ENCODE measurements at places on chromosomes 4 and X.

DNA sequence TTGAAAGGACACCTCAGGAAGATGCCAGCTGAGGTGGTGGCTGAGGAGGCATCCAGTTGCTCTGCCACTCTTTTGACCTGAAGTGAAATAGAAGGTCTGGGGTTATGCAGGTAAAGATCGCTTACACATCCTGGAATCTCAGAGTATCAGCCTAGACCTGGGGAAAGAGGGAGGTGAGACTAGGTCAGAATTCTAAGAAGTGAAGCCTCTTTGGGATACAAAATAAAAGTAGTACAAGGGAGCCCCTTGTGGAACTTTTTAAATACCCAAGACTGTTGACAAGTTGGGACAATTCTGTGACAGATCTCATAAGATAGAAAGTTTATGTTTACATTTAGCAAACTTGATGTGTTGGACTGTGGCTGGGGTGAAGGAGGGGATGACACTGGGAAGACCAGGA is 263.1 kb downstream of the SPRY1 start:
- peak; percentile 29 for DNase-seq

- DNase-seq, result no peak
These were observed 665 bp downstream of the PSMD10 start for GRCh38 chrX:108090491-108091263.

GRCh38 chr4:10085386-10085785 is 31.2 kb downstream of the WDR1 start:
- no peak for DNase-seq

- DNase-seq, result no peak
These were observed 577.9 kb upstream of the ZFP42 start for GRCh38 chr4:187417721-187418120.

DNA sequence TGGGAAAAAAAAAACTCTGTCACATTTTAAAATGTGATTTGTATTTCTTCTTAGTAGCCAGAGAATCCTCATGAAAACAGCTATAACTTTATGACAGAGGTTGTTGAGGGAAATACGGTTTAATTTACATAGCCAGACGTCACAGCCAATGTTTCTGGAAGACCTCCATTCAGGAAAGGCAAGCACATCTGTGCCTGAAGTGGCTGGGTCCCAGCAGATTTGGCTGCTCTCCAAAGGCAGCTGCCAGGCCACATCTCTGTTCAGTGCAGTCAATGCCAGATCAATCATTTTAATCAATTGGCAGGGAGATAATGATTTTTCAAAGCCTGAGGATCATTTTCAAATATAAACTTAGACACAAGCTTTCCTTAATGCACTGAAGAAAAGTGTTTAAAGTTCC is 86.5 kb upstream of the ZIC3 start:
- no peak for DNase-seq

GRCh38 chr4:175790083-175790482 is 22.0 kb downstream of the GPM6A start:
- DNase-seq, result no peak

DNA sequence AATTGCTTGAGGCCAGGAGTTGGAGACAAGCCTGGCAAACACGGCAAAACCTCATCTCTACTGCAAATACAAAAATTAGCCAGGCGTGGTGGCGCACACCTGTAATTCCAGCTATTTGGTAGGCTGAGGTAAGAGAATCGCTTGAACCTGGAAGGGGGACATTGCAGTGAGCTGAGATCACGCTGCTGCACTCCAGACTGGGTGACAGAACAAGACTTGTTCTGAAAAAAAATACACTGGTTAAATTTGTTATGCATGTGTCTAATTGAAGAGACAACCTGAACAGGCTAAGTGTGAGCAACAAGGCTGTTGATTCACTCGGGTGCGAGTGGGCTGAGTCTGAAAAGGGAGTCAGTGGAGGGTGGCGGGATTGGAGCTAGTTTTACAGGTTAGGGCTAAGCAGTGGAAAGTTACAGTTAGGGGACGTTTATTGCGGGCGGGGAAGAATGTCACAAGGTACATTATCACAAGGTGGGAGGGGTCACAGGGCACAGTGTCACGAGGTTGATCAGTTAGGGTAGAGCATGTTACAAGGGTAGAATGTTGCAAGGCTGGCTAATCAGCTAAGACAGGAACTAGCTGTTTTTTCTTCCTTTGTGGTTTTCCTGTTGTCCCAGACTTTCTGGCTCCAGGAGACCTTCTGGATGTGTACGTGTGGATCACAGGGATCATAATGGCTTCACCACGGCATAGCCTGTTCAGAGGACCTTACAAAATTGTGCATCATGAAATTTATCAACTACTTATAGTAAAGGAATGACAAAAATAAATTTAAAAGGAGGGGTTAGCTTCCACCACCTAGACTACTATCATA is 115.8 kb downstream of the NAA11 start:
- DNase-seq, result peak; percentile 46

GRCh38 chrX:155874571-155875244 is 6.4 kb upstream of the VAMP7 start:
- DNase-seq, result no peak

- DNase-seq, result no peak
These were observed 28.7 kb downstream of the MAPK10 start for GRCh38 chr4:86330961-86331742.

DNA sequence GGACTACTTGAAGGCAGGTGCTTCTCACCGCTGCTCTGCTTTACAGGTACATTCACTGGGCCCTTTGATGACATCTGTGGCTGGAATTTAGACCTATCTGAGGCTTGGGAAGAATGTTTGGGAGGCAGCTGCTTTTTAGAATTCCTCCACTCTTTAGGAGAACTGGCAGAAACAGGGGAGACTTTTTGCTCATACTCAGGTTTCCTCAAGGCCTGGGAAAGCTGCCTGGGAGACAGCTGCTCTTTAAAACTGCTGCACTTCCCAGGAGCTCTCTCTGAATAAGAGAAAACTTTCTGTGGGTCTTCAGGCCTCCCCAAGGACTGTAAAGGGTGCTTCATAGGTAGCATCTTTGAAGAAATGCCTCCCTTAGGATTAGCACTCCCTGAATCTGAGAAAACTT is 14.3 kb downstream of the CT47C1 start:
- DNase-seq, result no peak

DNA sequence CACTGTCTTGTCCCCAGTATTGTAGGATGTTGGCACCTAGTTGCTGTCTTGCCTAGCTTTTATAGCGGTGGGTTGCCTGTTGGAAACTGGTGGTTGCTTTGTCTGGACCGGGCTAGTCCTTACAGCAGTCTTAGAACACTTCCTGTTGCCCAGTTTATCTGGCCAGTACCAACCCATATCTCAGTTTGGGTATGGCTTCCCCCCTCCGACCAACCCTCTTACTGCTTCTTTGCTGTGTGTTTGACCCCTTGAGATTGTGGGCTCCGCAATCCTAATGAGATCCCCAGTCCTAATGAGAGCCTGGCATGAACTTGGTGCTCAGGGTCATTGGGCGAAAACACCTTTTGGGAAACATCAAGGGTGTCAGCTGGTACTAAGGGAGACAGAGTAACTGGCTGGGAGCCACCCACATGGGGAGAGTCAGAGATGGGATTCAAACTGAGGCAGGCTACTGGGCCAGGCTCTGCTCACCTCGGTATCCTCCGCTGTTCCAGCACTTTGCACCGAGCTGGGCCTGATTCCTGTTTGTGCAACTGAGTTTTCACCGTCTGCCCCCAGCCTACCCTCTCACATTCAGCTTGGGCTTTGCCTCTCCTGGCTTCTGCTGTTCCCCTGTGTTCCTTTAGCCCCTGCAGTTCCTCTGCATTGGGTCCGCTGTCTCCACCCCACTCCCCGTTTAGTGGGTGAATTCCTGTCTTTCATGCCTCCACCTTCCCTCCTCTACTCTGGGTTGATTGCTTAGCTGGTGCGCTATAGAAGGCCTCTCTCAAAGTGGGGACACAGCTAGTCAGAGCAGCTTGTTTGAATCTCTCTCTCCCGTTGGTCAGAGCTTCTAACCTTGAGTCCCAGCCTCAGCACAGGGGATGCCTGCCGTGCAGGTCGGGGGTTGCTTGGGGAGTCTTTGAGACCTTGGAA is 1.6 kb downstream of the TBC1D14 start:
- no peak for DNase-seq

DNA sequence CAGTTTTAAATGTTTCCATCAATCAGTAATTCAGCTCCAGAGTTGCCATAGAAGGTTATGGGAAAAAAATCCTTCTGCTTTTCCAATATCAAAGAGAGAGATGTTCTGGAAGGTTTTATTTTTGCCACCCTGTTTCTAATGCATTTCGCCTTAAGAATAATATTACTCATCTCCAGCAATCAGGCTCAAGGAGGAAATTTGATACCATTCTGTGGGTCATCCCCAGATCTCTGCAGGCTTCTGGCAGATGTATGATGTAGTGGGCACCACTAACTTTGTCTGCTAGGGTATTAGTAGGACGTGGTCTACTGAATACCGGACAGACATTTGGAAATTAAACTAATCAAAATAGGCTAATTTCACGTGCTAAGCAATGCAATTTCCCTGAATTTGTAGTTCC is 645.4 kb upstream of the TENM3 start:
- no peak for DNase-seq

DNA sequence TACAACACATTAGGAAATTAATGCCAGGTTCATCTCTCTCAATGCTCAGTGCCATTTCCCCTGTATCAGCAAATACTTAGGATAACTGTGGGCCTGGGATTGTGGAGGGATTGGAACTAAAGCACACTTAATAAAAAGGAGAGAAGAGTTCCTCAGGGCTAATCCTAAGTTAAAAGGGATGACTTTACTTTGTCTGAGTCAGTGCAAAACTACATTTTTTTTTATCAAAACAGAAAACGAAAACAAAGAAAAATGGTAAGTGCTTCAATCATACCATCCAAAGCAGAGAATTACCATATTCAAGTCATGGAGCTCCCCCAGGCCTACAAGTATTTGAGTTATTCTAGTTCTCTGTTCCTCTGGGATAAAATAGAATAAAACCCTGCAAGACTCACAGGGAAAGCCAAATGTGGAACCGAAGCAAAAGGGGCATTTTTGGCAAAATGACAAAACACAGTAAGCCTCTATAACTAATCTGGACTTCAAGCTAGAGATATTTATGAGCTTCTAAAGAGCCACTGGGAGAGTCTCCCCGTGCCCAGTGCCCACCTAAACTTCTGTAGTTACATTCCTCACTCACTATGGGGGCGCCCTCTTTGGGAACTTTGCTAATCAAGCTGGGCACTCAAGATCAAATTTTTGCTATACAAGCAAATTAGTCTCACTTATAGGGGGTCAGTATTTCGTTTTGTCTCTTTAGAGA is 53.4 kb downstream of the PALLD start:
- no peak for DNase-seq

GRCh38 chrX:144768540-144768939 is 478.8 kb upstream of the SPANXN1 start:
- DNase-seq, result no peak

- DNase-seq, result no peak
These were observed 59.2 kb downstream of the ADGRG2 start for GRCh38 chrX:19063030-19063429.

- no peak for DNase-seq
These were observed 9.1 kb upstream of the USO1 start for GRCh38 chr4:75715105-75715799.

DNA sequence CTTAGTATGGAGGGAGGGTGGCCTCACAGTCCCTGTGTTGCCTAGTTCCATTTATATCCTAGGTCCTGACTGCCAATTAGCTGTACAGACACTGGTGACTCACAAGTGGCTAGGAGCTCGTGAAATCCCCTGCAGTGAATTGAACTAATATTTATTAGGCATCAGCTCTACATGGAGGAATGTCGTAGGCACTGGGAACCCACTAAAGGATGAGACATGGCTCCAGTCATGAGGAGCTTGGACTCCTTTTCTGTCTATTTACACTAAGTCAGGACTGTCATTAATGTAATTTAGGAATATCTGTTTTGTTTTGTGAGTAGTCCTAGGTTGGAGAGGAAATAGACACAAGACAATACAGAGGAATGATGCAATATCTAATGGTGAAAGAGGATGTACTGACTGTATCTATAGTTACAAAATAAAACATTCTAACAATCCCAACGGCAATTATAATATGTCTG is 67.7 kb downstream of the MID1IP1 start:
- peak; percentile 6 for DNase-seq

DNA sequence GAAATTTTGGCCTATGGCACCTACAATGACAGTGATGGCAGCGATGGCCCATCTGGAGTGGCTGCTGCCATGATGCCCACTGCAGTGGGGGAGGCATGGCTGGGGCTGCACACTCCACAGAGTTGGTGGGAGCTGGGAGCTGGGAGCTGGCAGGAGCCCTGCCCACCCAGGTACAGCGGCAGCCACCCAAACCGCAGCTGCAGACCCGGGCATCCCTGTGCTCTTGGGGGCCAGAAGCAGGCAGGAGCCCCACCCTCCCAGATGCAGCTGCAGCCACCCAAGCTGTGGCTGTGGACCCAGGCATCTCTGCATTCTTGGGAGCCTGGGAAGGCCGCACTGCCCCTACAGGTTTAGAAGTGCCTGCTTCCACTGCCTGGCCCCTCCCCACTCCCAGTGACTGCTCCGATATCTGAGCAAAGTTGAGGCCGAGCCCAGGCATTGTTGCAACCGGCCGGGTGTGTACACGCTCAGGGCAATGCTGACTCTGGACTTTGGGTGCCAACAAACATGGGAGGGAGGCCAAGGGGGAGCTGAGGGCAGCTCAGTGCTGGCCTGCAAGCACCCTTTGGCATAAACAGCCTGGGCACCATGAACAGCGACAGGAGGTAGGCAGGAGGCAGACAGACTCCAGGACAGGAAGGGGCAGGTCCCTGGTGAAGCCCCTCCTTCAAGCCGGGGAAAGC is 82.8 kb downstream of the PPP4R3C start:
- no peak for DNase-seq

- DNase-seq, result no peak
These were observed 178.2 kb downstream of the PTTG2 start for GRCh38 chr4:38138363-38138762.

GRCh38 chr4:162151850-162152249 is 11.9 kb downstream of the FSTL5 start:
- DNase-seq, result no peak

DNA sequence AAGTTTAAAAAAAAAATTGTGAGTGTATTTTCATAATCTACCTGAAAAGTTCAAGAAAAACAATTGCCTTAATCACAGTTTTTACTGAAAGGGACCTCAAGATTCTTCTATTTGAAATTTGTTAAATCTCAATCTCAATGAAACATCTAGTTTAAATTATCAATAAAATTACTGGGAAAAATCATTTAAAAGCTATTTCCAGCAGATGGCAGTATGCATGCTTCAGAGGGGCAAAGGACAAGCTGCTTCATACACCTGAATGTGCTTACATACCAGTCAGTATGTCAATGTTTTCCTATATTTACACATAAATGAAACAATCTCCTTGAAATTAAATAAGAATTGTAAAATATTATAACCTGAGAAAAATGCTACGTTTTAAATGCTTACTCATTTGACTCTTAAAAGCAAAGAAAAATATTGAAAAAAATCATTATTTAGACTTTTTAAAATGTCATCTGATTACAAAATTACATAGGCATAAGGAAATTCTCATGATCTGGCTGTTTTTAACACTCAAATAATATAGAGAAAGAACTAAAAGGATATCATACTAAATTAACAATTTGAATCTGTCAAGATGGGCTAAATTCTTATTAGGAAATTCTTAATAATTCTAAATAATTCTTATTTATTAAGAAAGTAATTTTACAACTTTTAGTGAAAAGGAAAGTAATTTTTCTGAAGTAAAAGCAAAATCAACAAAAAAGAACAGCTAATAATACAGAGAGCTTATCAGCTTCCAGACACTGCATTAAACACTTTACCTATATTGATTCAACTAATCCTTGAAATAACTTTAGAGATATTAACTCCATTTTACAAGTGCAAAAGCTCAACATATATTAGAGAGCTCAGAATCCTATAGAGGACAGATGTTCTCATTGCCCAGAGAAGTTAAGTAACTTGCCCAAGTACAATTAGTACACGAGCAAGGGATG is 242.1 kb downstream of the ADAMTS3 start:
- DNase-seq, result peak; percentile 55

Data from kidney capillary endothelial cell (primary cell).